ENCODE measurements at places on chromosomes 7 and 10.

DNA sequence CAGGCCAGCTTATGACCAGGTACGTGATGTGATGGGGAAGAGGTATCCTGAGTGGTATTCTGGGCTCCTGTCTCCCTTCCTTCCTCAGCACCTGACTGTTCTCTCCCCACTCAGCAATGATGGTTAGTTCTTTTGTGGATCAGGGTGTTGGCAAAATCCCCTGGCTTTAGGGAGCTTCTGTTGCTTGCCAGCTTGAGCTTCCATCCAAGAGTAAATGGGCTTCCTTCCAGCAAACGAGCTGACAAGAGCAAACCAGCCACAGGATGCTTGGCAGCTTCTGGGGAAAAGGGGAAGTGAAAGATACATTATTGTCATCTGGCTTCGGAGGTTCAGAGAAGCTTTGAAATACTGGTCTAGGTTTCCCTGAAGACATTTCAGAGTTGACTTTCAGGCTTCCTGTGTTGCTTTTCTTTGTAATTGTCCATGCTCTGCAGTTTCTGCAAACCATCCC, 5.2 kb downstream of the DUSP5 start:
- peak; percentile 46 for DNase-seq

GRCh38 chr7:13727279-13727678, 262.2 kb downstream of the ETV1 start:
- no peak for DNase-seq

GRCh38 chr7:38007096-38007495, 86.7 kb downstream of the EPDR1 start:
- no peak for DNase-seq

- peak; percentile 40 for DNase-seq
These were observed 22.4 kb upstream of the GDF10 start for GRCh38 chr10:47277352-47278151.

DNA sequence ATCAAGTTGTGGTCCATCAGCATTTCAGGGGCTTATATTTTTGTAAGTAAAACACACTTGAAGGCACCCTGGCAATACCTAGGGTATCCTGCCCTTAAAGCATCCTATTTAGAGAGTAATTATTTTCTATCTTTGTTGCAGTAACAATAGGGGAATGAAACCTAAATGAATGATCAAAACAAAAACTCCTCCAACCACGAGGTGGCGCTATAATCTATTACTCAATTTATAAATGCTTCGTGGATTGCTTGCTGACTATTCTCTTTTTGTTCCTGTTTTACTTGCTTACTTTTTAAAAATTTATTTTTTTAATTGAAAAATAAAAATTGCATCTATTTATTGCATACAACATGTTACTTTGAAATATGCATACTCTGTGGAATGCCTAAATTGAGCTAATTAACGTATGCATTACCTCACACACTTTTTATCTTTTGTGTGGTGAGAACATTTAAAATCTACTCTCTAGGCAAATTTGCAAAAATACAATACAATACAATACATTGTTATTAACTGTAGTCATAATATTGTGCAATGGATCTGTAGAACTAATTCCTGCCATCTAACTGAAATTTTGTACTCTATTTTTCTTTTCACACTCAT, 147.7 kb upstream of the BMPER start:
- peak; percentile 8 for DNase-seq

GRCh38 chr7:10696064-10696463, 277.6 kb upstream of the PHF14 start:
- DNase-seq, result no peak

DNA sequence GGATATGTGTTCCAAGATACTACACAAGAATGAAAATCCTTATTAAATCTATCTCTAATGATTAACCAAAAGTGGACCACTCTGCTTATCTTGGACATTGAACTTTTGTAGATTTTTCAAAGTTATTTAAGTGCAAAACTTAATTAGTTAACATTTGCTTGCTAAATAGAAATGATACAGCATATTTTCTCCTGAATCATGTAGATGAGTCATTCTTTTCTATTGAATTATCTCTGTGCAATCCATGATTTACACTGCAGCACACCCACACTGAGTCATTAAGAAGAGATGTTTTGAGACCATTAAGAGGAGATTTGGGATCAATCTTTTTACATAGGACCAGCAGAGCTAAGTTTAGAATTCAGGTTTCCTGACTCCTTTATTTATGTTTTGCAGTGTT, 6.6 kb upstream of the ABCC2 start:
- DNase-seq, result no peak

DNA sequence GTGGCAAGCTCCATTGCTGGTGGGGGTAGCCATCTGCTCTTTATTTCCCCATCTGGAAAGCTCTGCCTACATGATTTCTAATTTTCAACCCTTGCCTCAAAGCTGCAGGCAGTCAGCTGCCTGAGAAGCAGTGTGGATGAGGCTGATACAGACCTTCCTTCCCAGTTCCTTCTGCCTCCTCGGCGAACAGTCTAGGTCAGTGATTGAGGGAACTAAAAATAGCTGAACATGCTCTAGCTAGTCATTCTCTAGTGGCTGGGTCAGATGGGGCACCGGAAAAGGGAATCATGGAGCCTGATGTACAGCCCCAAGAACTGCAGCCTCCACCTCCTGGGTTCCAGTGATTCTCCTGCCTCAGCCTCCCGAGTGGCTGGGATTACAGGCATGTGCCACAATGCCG, 48.7 kb downstream of the NAMPT start:
- DNase-seq, result no peak

- DNase-seq, result no peak
These were observed 23.4 kb downstream of the AIFM2 start for GRCh38 chr10:70109064-70109729.

- no peak for DNase-seq
These were observed 96.8 kb downstream of the ZMYND11 start for GRCh38 chr10:232061-232460.

DNA sequence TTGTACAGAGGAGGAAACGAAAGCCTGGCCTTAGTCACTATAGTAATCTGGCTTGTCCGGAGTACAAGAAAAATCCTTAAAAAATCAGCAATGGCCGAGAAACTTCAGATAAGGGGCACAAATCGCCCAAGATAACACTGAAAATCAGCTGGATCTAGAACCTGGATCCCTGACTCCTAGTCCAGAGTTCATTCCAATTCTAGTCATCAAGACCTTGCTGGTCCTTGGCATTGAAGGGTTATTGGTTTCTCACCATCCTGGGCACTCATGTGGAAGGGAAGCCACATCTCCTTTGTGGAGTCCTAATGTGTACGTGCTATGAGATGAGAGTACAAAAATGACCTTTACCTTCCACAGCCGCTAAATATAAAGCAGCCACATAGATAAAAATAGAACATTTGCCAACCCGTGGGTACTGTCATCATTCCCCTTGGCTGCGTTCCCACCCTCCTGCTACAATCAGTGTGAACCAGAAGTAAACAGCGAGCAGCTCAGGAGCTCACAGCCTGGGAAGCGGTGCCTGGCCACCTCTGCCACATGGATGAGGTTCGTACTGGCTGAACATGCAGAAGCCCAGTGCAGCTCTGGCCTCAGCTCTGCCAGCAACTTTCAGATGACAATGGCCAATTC, 116.0 kb upstream of the PDLIM1 start:
- no peak for DNase-seq

DNA sequence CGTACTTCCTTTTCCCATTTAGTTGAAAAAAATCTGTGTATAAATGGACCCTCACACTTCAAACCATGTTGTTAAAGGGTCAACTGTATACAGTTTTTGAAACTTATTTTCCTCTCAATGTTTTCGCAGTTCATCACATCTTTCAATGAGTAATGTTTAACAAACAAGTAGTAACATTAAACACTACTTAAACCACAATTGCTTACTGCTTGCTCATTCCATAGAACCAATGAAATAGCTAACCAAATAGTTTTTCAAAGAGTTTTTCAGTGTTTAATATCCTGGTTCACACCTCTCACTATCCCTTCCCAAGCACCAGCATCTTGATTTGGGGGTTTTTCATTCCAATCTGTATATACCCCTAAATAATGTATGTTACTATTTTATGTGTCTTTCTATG, 9.1 kb downstream of the SEM1 start:
- DNase-seq, result no peak

- no peak for DNase-seq
These were observed 80.3 kb downstream of the RAMP3 start for GRCh38 chr7:45237788-45238461.

DNA sequence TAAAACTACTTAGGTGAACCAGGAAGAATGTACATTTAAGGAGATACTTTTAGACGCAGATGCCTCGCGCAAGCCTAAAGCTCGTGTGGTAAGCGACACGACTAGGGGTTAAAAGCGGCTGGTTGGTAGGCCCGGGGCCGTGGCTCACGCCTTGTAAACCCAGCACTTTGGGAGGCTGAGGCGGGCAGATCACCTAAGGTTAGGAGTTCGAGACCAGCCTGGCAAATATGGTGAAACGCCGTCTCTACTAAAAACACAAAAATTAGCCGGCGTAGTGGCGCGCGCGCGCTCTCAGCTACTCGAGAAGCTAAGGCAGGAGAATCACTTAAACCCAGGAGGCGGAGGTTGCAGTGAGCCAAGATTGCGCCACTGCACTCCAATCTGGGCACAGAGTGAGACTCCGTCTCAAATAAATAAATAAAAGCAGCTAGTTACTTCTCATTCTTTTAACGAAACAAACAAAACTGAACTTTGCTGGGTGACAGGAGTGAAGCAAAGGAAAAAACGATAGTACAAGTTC, 879 bp downstream of the NUDT5 start:
- peak; percentile 44 for DNase-seq

DNA sequence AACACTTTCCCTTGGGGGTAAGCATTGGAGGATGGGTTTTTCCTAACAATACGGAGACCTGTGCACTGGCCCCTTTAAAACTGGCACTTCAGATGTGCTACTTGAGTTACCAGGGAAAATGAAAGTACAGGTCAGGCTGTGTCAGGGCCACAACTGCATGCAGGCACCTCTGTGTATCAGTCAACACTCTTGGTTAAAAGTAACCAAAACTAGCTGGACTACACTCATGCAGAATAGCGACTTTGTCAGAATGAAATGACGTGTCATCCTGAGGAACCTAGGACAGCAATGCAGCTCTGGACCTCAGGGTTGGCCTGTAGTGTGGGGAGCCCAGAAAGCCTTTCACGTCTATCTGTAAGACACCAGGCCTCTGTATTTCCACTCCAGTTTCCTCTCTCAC, 33.8 kb upstream of the SMKR1 start:
- peak; percentile 4 for DNase-seq

- no peak for DNase-seq
These were observed 122.0 kb downstream of the MARCHF5 start for GRCh38 chr10:92413011-92413410.

DNA sequence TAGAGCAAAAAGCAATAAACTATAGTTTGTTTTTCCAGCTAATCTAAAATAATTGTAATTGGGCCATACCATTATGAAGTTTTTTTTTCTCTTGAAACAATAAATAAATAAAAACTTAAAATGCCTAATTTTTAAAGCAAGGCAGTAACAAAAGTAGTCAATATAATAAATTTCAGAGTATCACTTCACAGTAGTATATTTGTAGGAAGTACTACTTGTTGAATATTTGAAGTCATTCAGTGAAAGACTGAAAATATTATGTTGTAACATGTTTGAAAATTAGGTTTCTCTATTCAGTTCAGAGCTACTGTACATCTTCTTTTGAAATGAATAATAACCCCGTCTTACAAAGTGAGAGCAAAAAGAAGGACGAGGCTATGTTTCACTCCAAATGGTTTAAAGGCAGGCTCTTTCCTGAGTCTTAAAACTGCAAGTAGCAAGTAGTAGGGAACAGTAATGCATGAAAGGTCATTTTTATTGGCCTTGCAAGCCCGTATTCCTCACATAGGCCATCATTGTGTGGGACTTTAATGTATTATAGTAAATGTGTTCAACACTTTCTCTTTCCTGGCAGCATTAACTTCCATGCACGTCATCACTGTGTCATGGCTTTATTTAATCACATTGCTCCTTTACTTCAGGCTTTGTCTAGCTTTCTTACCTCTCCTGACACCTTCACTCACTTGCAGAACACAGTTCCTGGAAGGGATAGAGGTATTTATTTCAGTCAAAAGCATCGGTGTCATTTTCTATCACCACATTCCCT, 141.4 kb downstream of the VTI1A start:
- no peak for DNase-seq

- no peak for DNase-seq
These were observed 15.2 kb upstream of the CPA1 start for GRCh38 chr7:130365088-130365487.

- DNase-seq, result no peak
These were observed 256.2 kb upstream of the NFE2L3 start for GRCh38 chr7:25895792-25896171.

DNA sequence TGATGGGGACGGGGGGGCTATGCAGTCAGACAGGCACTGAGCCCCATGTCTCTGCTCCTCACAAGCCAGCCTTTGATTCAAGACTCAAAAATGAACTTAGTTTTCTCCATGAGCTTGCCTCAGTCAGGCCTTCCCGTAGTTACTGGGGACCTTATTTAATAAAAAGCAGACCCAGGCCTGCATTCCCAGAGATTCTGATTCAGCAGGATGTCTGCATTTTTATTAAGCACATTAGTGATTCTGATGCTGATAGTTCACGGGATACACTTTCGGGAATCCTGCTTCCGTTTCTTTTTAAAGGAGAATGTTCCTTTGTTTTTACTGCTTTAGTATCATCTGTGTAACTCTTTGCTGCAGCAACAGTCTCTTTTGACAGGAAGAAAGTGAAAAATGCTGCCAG, 28.3 kb upstream of the PLPP4 start:
- DNase-seq, result no peak

DNA sequence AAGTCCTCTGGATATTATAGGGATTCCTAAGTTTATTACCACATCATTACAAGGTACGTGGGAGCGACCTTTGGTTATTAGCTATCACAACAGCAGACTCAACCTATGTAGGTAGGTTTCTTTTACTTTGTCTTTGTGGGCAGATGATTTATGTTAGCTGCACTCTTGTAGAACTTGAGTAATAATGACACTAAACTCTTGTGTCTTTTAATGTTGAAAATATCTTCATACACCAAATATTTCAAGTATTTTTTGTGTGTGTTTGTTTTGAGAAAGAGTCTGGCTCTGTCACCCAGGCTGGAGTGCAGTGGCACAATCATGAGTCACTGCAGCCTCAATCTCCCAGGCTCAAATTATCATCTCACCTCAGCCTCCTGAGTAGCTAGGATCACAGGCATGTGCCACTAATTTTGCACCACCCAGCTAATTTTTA, 19.2 kb upstream of the SUPV3L1 start:
- no peak for DNase-seq

DNA sequence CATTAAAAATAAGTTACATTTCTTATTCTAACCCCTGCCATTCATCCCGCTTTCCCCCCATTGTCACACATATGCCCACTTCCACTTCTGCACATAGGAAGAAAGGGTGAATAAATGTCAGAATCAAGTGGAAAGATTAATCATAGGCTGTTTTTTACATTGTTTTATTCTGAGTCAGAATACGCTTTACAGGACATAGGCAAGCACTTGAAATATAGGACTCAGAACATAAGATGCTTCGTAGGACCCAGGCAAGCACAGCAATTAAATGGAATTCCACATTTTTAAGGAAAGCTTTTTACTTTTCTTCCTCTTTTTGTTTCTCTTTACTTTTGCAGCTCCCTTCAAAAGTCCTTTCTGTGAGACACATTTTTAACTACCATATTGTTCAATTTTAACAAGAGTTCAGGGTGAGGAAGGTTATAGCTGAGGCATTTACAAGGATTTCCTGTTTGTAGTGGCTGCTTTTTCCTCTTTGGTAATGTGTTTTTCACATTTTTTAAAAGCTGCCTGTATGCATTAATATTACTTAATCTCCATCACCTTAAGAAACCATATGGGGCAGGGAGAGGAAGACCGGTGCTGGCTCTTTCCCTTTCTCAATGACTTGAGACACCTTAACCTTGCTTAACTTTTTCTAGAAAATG, 130.0 kb downstream of the TES start:
- no peak for DNase-seq
